ENCODE measurements at places on chromosomes 11 and 22.

DNA sequence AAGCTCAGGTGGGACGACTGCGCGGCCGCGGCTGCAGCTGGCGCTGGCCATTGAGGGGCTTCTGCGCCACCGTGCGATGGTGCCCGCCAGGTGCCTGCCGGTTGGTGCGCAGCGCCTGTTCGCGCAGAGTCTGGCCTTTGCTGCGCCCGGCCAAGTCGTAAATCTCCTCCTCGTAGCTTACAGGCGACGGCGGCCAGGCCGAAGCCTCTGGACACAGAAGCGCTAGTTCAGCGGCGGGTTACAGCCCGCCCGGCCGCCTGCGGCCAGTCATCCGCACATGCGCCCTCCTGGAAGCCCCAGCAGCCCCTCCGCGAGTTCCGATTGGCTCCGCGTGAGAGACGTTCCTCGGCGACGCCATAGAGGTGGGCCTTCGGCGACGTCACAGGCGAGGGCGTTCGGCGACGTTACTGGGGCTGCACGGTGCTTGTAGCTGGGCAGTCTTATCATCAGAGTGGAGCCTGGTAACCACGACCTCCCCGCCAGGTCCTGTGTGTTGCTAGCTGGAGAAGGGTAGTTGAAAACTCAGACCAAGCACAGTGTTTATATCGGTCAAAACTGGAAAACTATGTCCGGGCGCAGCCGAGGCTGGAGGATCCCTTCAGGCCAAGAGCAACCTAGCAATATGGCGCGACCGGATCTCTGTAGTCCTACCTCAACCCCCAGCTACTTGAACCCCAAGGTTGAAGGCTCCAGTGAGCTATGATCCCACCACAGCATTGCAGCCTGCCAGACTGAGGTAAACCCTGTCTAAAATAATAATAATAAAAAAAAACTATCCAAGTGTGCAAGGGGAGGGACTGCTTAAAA is 265.7 kb downstream of the OR4C45 start:
- no peak for DNase-seq

- no peak for DNase-seq
Measured at GRCh38 chr11:7261578-7261977, 9.9 kb downstream of the SYT9 start.

- DNase-seq: no peak
Measured at GRCh38 chr11:117183724-117184349, 5.3 kb downstream of the SIDT2 start.

- DNase-seq: no peak
Measured at GRCh38 chr22:43921370-43921769, 2.2 kb upstream of the PNPLA3 start.

DNA sequence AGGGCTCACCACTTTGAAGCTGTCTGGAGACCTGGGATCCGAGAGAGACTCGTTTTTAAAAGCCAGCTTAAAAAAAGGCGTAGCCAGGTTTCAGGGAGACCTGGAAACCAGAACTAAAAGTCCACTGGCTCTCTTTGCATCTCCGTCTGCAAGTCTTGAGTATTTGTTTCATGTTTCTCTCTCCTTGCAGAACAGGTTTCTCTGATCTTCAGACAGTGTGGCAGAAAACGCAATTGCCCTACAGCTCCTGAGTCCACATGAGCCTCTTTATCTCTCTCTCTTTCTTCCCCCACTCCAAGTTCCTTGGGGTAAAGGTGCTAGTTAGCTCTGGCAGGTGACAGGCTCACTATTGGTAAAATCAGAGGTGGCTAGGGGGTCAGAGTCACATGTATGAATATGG is 67.0 kb upstream of the AMPD3 start:
- no peak for DNase-seq

GRCh38 chr11:129321076-129321475 is 54.6 kb upstream of the BARX2 start:
- no peak for DNase-seq

- peak; percentile 46 for DNase-seq
Measured at GRCh38 chr22:46077669-46078099, 72.6 kb upstream of the PPARA start.

DNA sequence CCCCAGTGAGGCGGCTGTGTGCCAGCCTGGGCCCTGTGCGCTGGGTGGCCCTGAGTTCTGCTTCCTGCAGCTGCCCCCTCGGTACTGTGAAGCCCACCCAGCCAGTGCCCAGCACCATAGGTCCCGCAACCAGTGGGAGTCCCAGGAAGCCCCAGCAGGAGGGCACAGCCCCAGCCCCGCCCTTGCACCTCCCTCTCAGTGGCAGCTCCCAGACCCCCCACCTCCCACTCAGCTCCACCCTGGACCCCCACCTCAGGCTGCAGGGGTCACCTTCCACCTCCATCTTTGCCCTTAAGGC is 30.9 kb downstream of the MOB2 start:
- no peak for DNase-seq

DNA sequence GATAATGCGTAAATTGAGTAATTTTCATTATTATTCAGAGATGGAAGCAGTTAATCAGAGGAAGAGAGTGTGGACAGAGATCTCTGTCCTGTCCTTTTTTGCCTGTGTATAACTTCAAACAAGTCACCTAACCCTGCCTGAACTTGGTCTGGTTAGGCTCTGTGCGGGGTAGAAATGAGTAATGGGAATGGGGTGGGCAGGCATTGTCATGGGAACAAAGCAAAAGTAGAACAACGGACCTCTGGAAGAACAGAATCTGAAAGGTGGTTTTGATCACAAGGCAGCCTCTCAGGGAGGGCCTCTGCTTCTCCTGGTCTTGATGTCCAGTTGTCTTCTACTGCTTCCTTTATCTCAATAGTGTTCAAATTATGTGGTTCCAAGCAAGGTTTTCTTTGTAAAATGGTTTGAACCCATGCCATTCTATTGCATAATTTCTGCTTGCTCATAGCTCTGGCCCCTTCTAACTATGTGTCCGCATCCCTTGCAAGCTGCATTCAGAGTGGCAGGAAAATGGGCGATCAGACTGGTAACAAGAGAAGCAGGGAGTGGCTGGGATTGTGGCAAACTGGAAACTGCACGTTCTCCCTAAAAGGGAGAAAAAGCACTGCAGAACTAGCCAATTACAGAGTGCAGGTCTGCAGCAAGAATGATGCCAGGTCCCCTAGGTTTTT is 76.1 kb downstream of the PRR5L start:
- no peak for DNase-seq

DNA sequence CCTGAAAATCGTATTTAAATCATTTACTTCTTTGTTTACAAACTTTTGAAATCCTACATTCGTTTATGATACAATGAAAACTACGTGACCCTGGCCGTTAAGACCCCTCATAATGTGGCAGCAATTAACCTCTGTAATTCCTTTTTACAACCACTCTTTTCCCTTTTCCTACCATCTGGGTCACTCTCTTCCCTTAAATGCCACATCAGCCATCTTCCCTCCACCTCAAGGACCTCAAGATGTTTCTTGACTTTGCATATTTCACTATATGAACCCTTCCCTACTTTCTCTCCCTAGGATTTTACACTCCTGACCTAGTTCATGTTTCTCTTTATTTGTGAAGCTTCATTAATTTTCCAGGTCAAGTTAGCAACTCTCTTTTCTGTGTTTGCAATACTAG is 26.8 kb downstream of the OR2AG2 start:
- no peak for DNase-seq

DNA sequence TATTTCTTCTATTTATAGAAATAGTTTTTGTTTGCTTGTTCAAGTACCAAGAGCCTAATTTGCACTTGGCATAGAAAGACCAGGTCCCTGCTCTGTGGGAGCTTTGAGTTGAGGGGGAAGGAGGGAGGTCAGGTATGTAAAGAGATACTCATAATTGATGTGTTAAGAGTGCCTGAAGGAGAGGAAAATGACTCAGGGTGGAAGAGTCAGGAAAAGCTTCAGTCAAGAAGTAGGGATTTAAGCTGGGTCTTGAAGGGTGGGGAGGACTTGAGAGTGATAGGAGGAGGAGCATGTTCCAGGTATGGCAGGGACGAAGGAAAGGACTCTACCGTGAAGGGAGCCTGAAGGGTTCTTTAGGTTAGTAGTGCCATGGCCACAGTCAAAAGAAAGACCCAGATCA is 9.0 kb downstream of the RBX1 start:
- no peak for DNase-seq

DNA sequence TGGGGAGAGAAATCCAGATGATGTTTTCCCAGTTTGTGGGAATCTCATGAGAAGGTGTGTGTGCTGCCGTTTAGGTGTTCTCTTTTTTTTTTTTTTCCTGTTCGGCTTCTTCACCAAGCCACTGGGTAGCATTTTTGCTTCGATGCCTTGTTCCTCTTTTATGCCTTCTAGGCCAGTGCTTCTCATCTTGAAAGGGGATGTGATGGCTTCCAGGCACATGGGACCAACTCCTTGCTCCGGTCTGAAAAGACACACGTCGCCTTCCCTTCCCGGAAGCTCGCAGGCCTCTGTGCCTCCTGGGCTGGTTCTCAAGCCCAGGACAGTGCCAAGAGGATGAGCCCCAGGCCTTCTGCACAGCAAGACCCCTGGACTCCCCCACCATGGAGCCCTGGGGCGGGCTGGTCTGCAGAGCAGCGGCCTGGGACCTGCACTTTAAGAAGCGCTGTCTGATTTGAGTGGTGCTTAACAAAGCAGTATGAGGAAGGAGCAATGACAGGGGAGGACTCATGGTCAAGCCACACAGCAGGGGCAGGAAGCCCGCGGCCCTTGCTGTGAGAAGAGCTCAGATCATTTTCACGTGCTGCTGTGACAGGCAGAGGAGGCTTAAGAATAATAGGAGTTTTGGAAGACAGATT is 158.8 kb downstream of the MPPED1 start:
- DNase-seq: no peak

DNA sequence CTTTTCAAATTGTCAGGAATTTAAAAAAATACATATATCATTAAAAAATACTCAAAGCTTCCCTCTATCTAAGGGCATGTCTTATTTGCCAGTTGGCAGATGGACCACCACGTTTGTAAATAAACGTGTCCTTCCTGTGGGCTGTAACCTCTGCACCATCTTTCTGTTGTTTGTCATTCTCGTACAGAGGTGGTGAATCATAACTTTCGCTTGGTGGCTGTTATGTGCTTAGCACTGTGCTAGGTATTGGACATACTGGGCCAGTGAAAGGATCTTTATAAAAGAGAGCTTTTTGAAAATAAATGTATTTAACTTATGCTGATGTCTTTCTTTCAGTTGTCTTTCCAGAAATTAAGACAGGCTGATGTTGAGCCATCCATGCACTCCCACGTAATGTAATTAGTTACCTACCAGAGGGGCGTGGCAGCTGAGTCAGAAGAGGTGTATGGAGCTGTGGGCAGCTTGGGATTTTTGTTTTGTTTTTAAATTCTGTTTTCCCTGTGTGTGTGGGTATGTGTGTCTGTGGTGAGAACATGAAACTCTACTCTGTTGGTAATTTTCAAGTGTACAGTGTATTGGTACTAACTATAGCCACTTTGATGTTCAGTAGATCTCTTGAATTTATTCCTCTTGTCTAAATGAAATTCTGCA is 62.7 kb downstream of the TECTA start:
- no peak for DNase-seq

DNA sequence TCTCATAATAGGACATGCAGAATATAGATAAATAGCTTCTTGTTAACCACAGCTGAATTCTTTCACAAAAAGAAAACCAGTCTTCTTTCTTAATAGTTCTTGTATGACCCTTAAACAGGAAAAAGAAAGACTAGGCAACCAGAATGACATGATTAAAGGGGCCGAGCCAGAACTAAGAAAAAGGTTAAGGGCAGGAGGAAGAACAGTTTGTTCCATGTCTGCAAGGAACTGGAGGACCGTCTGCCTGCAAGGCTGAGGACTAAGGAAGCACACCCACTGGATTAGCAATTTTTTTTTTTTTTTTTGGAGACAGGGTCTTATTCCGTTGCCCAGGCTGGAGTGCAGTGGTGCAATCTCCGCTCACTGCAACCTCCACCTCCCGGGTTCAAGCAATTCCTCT is 26.0 kb upstream of the TMPRSS5 start:
- peak; percentile 37 for DNase-seq

GRCh38 chr11:121426476-121427399 is 25.4 kb upstream of the SORL1 start:
- DNase-seq: peak; percentile 75

- DNase-seq: no peak
Measured at GRCh38 chr22:49150801-49151221, 676.9 kb downstream of the BRD1 start.

- no peak for DNase-seq
Measured at GRCh38 chr11:33855500-33855899, 36.4 kb downstream of the LMO2 start.

DNA sequence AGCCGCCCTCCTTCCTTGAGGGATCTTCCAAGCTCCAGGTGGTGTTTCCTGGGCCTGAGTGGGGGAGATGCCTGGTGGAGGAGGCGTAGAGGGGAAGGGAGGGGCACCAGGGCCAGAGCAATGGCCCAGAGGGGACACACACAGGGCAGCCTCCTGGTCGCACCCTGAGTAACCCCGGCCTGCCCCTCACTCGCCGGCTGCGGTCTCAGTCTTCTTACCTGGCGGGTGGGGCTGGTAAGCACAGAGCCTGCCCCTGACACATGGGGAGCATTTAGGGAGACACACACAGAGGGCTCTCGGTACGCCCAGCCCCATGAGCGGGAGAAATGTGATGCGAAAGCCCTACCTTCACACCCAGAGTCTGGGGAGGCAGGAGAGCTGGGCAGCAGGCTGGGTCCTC is 23.9 kb downstream of the IGF2 start:
- DNase-seq: no peak

DNA sequence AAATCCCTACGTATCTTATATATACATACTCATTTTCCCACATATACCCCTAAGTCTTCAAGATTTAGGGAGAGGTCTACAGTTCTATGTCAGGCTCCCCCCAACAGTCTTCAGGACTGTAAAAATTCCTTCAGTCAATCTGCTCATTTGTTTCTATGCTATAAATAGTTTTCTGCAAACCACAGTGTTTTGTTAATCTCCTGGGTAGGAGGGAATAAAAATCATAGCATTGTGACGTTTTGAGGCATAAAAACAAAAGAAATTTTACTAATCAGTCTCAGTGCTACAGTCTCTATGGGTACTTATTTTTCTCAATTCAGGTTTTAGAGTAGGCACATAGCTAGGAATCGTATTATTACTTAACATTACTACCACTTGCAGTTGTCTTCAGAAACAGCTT is 552.8 kb upstream of the LRRC4C start:
- no peak for DNase-seq

GRCh38 chr11:117618302-117618981 is 178.6 kb downstream of the DSCAML1 start:
- DNase-seq: no peak

DNA sequence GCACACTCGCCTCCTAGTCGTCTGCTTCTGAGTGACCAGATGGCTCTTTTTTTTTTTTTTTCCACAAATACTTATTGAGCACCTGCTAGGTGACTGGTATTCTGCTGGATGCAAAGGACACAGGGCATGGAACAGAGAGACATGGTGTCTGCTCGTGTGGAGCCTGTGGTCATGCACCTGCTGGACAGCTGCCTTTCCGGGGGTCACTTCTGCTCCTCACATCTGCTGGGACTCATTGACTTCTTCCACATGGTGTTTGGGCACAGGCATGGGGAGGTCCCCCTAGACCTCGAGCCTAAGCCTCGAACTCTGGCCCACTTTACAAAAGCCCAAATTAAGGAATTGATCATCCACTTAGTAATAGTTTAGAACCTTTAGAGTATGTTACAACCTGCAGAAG is 39.5 kb upstream of the EMID1 start:
- DNase-seq: no peak
